ENCODE measurements at places on chromosomes 7 and 10.
A peak's percentile ranks its signal among the peaks of the same experiment; 100 is the strongest.

DNA sequence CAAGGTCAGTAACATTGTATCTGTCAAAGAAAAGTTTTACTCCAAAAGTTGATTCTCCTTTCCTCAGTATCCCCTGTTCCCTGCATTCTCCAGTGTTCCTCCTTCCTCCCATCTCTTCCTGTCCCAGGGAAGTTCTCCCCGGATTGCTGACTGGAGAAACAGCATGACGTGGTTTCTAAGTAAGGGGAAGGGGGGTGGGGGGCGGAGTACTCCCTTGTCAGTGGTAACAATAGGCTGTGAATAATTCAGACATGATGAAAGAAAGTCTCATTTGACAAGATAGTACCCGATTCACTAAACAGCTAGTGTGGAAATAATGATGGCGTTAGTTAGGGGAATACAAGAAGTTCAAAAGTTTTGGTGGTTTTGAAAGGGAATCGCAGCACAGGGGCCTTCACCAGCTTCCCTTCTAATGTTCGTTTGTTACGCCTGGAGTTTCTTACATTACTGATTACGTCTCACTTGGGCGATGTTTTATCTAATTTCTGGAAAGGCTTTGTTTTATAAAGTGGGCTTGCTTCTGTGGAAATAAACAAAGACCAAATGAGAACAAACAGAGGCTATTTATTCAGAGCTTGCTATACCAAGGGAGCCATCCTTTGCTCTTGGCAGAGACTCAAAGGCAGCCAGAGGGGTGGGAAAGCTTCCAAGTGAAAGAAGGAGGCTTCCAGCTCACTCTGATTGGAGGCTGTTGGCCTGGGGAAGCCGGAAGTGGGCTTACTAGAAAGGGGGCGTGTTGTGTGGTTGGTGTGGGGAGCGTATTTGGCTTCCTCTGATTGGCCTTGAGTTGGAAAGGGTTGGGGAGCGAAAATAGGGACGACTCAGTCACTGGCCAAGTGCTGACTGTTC, 453.7 kb downstream of the SDK1 start:
- DNase-seq, result no peak

GRCh38 chr7:159065852-159066480, 78.7 kb downstream of the VIPR2 start:
- DNase-seq, result no peak

DNA sequence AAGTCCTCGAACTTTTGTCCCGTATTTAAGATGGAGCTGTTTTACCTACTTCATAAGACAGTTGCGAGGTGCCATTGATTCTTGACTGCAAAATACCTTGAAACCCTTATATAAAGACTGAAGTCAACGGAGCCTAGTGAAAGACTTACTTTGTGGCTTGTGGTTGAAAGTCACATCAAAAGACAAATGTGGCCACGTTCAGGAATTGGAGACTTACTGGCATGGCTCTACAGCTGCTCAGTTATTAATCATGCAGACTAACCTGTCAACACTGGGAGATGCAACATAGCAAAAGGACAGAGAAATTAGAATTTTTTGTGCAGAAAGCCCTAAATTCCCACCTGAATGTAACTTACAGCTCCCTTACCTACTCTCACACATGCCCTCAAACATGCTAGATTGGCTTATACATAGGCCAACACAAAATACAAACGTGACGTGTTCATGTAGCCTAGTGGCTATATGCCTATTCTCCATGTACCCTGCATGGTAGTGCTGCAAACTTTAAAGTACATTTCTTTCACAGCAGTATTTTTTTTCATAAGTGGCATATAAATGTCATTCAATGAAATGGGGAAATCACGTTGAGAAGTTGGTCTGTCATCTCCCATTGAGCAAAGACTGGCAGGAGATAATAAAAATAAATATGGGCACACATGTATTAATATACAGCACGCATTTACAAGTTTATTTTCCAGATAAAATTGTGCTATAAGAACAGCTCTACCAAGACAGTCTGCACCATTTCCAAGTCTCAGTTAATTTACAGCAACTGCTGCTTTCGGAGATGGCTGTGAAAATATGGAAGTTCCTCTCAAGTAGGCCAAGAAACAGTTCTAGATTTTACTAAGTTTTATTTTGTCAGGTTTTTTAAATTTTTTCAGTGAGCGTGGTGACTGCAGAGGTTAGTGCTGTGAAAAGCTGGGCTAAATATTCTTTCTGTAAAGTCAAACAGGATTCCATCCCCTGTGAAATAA, 170.4 kb upstream of the C7orf33 start:
- DNase-seq, result no peak

DNA sequence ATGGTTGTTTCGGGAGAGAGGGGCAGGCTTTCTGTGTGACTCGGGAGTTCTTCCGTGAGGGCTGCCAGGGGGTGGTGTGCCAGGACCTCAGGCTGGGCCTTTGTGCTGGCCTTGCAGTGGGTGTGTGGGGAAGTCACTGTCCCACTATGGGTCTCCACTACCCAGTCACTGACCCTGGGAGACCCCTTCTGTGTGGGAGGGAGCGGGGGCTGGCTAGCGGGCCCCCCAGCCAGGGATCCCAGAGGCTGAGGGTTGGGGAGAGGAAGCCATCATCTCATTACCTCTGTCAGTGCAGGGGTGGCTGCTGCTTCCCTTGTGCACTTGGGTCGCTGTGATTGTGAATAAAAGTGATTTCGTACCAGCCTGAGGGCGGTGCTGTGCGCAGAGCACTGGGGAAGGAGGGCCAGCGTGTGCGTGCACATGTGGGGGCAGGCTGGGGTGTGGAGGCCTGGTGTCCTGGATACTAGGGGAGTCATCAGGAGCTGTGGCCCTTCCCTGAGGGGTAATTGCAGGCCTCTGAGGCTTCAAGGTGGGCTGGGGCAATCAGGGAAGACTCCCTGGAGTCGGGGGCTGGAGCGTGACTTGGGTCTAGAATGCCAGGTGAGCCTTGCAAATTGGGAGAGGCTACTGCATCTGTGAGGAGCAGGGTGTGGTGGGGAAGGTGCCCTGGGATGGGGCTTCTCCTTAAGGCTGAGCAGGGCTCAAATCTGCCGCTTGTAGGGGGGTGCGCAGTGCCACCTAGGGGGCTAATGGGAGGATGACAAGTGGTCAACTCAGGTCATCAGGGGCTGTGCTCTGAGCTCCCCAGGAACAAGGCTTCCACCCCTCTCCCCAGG, 98.9 kb downstream of the NEURL1 start:
- DNase-seq, result peak; percentile 51

All from MCF 10A (cell line).